RPMI7951 (cell line): ENCODE measurements at places on chromosomes 3 and 15. TPM values are rescaled to one million over a fixed set of nuclear protein-coding genes. Genes with fewer than 3 reads are reported as not detected.
A peak's percentile ranks its signal among the peaks of the same experiment; 100 is the strongest.

DNA sequence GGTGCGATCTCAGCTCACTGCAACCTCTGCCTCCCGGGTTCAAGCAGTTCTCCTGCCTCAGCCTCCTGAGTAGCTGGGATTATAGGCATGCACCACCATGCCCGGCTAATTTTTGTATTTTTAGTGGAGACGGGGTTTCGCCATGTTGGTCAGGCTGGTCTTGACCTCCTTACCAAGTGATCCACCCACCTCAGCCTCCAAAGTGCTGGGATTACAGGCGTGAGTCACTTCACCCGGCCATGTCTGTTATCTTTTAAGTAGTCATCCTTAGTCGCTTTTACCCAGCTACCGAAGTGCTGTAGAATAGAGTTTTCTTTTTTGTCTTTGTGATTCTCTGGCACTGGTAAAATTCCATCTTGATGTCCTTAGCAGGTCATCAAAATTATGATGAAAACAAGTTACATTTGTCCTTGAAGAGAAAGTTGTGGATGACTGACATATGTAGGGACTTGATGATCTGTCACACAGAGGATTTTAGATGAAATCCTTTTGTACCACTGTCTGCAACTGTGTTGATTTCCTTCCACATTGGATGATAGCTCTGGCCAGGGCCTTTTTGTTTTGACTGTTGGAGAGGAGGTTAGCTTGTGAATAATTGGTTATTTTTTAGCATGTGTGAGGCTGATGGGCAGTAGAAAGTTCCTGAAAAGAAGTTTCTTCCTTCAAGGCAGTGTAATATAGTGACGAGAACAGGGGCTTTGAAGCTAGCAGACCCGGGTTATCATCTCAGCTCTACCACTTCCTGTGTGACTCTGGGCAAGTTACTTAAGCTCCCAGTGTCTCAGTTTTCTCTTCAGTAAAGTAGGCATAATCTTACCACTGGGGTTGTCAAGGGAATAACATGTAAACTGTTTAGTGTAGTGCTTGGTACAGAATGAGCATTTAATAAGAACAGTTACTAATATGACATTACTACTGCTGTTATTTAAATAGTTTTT, 18.8 kb downstream of the ATG7 start:
- DNase-seq, result peak; percentile 84

Gene MST1R
- 0.29 and 0.36 TPM in 2 replicates for total RNA-seq

DNA sequence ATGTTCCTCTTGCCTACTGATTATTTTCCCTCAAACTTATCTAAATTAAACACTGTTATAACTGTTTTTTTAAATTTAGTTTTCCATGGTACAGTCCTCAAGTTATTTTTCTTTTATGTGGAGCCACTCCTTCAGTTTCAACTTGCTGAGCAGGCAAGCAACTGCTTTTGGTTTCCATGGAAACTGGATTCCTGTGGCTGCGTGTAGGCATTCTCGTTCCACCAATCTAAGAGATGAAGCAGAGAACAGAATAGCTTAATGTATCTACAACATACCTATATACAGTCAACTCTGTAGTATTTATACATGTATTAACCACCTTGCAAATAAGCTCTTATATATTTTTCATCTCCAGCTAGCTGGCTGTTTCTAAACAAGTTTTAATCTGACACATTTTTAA, 25.8 kb upstream of the ANXA2 start:
- DNase-seq, result peak; percentile 92

Gene INSYN1
- not detected in 2 replicates for total RNA-seq

- DNase-seq, result no peak
Observed at GRCh38 chr3:134155446-134155845, 95.2 kb downstream of the RYK start.
